ENCODE measurements at places on chromosomes 13 and 19. TPM values are rescaled to one million over a fixed set of nuclear protein-coding genes. Genes with fewer than 3 reads are reported as not detected.

- no peak for DNase-seq
Measured at GRCh38 chr13:66506979-66507378, 723.2 kb downstream of the PCDH9 start.

Gene SRRM5
- 0.27 TPM for total RNA-seq

GRCh38 chr19:29658221-29658991 is 6.9 kb upstream of the PLEKHF1 start:
- DNase-seq = no peak

- DNase-seq = no peak
Measured at GRCh38 chr19:33532859-33533460, 11.4 kb upstream of the PEPD start.

GRCh38 chr13:49060678-49061387 is 85.1 kb downstream of the FNDC3A start:
- no peak for DNase-seq

DNA sequence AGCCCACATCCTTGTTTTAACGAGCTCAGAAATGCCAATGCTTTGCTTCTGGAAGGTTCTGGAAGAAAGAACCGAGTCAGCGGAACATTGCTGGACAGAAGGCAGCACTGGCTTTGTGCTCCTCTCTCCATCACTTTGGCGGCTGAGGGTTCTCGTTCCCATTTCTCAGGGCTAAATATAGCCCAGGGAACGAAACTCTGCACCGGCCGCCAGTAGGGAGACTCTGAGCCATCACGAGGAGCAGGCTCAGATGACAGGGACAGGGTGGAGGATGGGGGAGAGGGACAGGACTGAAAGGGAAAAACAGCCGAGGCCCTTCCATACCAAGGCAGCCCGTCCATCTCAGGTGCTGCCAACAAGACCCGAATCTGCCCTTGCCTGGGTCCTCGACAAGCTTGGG is 166.4 kb downstream of the CACNA1A start:
- DNase-seq = no peak

DNA sequence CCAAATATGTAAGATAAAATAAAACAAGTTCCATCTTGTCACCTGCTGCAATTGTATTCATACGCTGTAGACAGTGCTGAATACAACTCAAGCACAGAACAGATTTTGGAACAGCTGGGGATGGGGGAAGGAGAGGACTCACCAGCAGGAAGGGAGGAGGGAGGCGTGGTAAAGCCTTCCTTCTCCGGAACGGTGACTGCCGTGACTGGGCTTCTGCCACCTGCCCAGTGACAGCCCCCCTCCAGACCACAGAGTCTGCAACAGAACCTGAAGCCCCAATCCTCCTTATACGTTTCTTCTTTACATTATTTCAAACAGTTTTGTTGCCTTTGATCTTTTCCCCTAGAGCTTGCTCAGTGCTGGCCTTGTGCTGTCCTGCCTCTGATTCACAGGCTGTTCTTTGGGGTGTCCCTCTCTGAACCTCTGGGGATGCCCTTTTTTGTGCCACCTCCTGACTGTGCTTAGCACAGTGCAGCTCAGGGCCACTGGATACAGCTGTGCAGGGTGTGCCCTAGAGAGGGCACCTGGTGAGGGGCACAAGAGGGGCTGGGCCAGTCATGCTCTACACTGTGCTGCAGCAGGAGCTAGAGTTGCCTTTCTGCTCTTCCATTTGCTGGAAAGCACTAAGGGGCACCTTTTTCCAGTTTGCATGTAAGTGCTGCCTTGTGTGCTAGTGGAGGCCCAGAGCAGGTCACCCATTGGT is 213.0 kb downstream of the ZIC5 start:
- no peak for DNase-seq

Gene FCAR
- total RNA-seq = not detected

GRCh38 chr13:101811284-101811839 is 358.9 kb downstream of the ITGBL1 start:
- DNase-seq = no peak

GRCh38 chr19:4390017-4390566 is 10.3 kb downstream of the SH3GL1 start:
- DNase-seq = no peak

Gene CPT1C
- total RNA-seq = 30.7 TPM

Gene KISS1R
- total RNA-seq = 0.38 TPM

GRCh38 chr13:63636316-63636993 is 2220.8 kb upstream of the PCDH20 start:
- DNase-seq = no peak

Gene TGFBR3L
- 11.6 TPM for total RNA-seq

DNA sequence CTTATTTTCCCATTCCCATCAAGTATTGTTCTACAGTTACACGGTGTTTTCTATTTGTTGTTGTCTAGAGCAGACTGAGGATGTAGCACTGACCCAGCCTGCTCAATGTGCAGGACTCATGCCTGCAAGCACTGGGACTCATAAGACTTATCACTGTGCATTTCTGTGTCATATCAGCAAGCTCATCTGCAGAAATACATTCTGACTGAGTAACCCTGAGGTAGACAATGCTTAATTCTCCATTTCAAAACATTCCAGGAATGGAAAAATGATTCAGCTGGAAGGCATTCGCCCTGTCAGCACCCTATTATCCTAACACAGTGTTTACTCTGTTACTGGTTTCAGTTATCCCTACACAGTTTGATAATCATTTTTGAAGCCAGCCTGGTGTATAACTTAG is 2506.4 kb downstream of the PCDH9 start:
- no peak for DNase-seq

GRCh38 chr13:48066310-48066989 is 28.5 kb downstream of the MED4 start:
- DNase-seq = no peak

GRCh38 chr19:38270587-38271167 is 6.3 kb downstream of the SPINT2 start:
- DNase-seq = no peak

DNA sequence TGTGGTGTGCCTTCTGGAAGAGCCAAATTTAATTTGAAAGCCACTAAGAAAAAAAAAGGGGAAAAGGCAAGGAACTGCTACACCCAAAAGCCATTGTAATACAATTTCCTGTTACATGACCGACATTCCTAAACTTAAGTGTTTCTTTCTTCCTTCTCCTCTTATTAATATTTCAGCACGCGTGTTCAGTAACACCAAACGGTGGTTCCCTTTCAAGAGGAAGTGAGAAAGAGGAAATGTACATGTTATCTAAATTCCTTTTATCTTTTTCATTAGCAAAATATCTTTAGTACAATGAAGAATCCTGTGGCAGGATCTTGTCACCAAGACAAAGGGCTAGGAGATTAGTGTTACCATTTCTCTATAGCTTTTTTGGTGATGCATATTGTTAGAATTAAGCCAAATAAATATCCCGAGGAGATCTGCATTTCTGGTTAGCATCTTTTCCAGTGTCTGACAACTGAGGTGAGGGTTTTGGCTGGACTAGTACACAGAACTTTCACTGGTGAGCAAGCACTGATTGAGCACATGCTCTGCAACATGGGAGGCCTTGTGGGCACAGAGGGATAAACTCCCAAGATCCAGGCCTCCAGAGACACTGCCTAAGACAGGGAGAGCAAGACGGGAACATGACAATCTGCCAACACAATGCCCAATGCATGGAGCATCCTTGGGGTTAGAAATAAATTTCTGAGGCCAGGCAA is 22.1 kb downstream of the LATS2 start:
- DNase-seq = no peak

Gene CPB2
- total RNA-seq = not detected

Gene DNAAF3
- 2.2 TPM for total RNA-seq

DNA sequence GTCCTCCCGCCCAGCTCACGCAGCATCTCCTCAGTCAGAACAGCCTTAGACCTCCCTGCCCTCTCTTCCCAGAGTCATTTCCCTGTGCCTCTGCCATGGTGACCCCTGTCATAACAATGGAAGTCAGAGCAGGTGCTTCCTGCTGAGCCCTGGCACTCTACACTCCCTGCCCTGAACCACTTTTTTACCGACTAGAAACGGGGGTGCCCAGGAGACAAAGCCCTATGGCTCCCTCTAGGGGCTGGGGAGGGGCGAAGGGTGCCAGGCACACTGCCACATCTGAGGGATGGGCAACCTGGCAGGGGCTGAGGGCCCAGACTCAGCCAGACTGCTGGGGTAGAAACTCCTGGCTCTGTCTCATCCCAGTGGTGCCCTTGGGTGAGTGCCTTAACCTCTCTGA is 16.4 kb downstream of the ZNF574 start:
- no peak for DNase-seq

DNA sequence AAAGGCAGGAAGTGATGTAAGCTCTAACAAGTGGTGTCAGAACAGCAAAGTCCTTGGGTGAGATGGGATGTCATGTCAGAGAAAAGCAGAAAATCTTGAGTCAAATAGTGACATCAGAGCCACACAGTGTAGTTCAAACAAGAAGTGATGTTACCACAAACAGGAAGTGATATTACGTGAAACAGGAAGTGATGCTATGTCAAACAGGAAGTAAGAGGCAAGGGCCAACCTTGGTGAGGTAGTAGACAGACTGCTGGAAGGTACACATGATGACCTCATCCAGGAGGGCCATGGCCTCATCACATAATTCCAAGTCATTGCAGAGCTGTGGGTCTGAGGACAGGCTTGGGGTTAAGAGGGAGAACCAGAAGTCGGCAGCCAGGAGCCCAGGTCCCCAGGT is 7.0 kb upstream of the MAMSTR start:
- no peak for DNase-seq

DNA sequence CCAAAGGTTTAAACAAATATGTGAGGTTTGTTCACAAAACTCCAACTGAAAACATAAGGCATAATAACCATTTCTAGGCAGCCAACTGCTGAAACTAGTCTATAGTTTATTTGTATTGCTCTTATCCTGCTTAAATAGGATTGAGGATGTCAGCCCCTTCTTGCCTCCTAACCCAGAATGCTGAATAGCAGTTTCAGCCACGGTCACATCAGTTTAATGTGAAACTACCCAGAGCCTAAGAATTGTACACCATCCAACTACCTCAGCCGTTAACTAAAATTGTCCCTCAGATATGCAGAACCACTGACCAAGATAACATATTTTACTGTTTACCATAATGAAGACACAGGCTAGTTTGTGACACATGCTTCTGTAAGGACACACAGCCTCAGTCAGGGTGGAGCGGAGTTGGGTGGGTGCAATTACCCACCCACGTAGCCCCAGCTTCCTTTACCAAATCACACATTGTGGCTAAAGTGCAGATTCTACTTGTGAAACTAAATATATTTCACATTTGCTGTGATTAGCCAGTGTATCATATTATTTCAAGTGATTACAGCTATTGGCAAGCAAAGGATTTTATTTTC is 259.9 kb downstream of the EFNB2 start:
- DNase-seq = no peak

GRCh38 chr13:21546372-21546771 is 57.6 kb downstream of the MICU2 start:
- no peak for DNase-seq

GRCh38 chr13:31060655-31061054 is 101.0 kb downstream of the HSPH1 start:
- no peak for DNase-seq

Gene NANOS3
- total RNA-seq = 4.4 TPM

DNA sequence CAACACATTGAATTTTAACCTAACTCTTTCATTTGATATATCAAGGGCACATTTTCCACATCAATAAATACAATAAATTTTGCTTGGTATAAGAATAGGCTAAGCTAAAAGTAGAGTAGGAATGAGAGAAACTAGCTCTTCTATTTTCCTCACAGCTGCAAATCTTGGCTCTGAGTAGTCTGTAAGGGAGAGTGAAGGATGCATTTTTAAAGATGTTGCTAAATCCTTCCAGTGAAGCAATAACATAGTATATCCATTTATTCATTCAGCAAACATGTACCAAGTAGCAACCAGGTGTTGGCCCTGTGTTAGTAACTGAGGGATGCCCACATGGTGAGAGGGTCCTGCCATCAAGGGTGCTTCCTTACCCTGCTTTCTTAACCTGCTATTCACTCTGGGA is 799.9 kb downstream of the PCDH9 start:
- no peak for DNase-seq

Gene LMTK3
- total RNA-seq = 0.67 TPM

- DNase-seq = no peak
Measured at GRCh38 chr19:44754750-44755080, 6.2 kb downstream of the BCL3 start.

Gene ERF
- total RNA-seq = 64.5 TPM

Gene POGLUT2
- total RNA-seq = 37.3 TPM

Gene TCF3
- 130 TPM for total RNA-seq

DNA sequence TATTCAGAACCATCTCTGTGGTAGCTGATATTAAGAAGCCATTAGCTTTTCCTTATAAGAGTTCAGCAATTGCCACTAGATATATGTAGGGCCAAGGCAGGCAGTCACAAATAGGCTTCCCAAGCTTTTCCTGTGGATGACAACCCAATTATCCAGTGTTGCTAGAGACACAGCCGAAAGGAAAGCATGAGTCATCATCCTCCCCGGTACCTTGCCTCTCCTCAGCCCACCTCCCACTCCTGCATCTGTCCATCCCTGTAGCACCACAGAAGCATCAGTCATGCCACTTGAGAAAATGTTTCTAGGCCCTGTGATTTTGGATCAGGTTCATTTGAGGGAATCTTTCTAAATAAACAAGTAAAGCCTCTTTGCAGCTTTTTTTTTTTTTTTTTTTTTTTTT is 204.3 kb downstream of the DNAJC15 start:
- no peak for DNase-seq

Data from chondrocyte (in vitro differentiated cells).